ENCODE measurements at places on chromosomes 3 and 15. TPM values are rescaled to one million over a fixed set of nuclear protein-coding genes. Genes with fewer than 3 reads are reported as not detected.

The CRYBG3 gene
- total RNA-seq = 7.2 TPM

The SNX22 gene
- 0.05 TPM for total RNA-seq

The KLHL6 gene
- total RNA-seq = 0.07 TPM

The BTD gene
- 9.2 TPM for total RNA-seq

The SLITRK3 gene
- total RNA-seq = not detected

The DZIP1L gene
- 2.5 TPM for total RNA-seq

The KIF23 gene
- 27.7 TPM for total RNA-seq

The CSPG5 gene
- total RNA-seq = not detected

The SLC22A14 gene
- not detected for total RNA-seq

The CA12 gene
- total RNA-seq = 113 TPM

The OSTN gene
- total RNA-seq = not detected

The SPESP1 gene
- 4.7 TPM for total RNA-seq

The COLQ gene
- total RNA-seq = 0.21 TPM

The CEP152 gene
- 3.2 TPM for total RNA-seq
